Kidney tubule cell (primary cell): ENCODE measurements at places on chromosomes 13 and 19.

DNA sequence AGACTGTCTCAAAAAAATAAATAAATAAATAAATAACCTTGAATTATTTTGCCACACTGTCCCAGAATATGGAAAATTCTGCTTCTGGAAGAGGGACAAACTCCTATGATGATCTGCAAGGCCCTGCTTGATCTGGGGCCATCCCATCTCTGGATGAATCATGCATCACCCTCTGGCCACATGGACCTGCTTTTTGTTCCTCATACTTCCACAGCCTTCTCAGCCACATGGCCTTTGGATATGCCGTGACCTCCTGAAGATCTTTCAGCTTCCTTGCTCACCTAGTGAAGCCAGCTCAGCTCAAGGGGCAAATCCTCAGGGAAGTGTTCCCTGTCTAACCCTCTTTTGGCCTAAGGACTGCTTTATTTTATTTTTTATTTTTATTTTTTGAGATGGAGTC lies 10.3 kb downstream of the IER2 start:
- DNase-seq = peak; percentile 80

- no peak for DNase-seq
These were observed 25.6 kb downstream of the TMEM255B start for GRCh38 chr13:113784645-113785024.

- DNase-seq = no peak
These were observed 73.7 kb downstream of the CYSLTR2 start for GRCh38 chr13:48727241-48728011.

DNA sequence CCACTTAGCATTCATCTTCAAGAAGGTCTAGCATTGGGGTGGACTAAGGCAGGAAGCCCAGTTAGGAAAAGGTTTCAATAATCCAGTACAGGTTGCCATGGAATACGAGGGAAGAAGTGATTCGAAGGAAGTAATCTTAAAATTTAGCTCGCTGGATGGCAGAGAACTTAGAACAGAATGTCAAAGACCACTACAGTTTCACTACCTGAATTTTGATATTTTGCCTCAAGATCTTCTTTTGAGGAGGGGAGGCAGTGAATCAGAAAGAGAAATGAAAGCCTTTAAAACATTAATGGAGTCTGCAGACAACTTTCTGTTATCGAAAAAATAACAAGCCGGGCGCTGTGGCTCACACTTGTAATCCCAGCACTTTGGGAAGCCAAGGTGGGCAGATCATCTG lies 7.0 kb upstream of the RAB8A start:
- no peak for DNase-seq

DNA sequence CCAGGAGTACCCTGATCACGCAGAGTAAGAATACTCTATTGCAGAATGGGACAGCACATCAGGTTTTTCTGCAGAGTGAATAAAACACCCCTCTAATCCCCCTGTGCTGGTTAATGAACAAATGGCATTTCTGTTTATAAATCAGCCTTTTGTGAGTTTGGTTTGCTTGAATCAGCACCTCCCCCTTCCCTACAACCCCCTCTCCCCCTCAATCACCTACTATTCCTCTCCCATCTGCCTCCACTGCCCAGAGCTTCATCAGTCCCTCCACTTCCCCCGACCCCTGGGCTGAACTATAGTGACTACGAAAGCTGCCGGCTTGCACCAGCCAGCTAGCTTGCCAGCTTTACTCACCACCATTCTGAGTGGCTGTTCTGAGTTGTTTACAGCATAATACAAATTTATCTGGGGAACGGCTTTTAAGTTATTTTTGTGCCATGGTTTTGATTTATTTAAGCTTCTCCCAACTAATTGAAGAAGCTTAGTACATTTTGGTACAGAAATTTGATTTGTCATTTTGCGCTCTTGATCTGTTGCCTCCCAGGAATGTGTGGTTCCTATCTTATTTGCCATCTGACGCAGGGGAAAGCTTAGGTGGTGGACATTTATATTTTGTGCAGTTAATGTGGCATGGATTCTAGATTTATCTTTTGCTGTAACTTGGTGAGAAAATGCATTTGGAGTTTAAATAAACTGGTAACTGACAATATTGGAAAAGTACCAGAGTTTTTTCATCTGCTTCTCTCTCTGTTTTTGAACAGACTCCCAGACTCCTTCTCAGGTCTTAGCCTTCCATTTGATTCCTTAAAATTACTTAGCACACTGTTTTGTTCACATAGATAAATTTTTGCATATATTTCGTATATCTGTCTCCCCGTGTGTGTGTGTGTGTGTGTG lies 41.7 kb upstream of the WDFY2 start:
- DNase-seq = no peak

DNA sequence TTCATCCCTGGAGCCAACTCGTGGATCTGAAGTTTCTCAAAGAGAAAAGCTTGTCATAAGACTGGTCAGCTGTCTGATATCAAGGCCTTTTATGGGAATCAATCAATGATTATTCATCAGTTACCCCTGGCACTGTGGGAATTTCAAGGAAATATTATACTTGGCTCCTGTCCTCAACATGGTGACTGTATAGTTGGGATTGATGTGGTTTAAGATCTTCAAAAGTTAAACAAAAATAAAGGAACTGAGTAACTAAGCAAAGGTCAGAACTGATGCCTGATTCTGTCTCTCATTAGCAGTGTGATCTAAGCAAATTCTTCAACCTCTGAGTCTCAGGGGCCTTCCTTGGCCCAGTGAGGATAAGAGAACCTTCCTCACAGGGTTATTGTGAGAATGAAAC lies 22.2 kb upstream of the SERPINE3 start:
- peak; percentile 79 for DNase-seq

DNA sequence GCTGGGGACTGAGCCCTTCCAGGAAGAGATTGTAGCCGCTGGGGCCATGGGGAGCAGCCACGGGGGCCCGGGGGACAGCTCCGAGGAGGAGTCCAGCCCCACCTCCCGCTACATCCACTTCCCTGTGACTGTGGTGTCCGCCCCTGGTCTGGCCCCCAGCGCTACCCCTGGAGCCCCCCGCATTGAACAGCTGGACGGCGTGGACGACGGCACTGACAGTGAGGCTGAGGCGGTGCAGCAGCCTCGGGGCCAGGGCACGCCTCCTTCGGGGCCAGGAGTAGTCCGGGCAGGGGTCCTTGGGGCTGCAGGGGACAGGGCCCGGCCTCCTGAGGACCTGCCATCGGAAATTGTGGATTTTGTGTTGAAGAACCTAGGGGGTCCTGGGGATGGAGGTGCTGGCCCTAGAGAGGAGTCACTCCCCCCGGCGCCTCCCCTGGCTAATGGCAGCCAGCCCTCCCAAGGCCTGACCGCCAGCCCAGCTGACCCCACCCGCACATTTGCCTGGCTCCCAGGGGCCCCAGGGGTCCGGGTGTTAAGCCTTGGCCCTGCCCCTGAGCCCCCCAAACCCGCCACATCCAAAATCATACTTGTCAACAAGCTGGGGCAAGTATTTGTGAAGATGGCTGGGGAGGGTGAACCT lies 9.6 kb downstream of the IGFLR1 start:
- DNase-seq = no peak

GRCh38 chr13:71474936-71475335 lies 392.1 kb downstream of the DACH1 start:
- no peak for DNase-seq

DNA sequence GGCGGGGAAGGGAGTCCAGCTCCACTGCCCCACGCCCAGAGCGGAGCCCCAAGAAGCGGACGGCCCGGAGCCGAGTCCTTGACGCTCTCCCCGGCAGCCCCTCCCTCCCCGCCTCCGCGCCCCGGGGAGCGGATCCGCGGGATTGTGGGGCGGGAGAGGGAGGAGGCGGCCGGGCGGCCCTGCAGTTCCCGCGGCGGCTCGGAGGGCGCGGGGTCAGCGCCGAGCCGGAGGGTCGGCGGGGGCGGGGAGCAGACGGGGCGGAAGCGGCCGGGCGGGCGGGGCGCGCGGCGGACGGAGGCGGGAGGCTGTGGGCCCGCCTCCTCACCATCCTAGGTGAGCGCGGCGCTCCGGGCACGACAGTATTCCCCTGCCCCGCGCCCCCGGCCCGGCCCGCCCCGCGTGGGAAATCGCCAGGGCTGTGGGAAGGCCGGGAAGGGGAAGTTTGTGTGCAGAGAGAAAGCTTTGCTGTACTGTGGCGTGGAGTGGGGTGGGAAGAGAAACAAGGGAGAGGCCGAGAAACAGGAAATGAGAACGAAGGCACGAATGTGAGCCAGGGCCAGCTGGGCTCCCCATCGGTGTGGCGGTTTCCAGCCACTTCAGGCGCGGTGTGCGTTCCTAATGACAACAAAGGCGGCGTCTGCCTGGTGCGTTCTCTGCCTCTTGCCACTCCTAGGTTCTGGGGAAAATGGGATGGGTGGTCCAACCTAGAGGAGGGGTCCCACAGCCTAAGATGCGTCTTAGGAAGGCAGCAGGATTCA lies 1.3 kb upstream of the KLF12 start:
- DNase-seq = peak; percentile 83

- no peak for DNase-seq
These were observed 32.8 kb upstream of the LRCH1 start for GRCh38 chr13:46520166-46520565.

- DNase-seq = no peak
These were observed 30.1 kb upstream of the PEPD start for GRCh38 chr19:33551676-33552075.

GRCh38 chr13:24187185-24187584 lies 26.7 kb downstream of the SPATA13 start:
- DNase-seq = peak; percentile 52

GRCh38 chr13:50456111-50456510 lies 387.4 kb downstream of the DLEU7 start:
- no peak for DNase-seq

DNA sequence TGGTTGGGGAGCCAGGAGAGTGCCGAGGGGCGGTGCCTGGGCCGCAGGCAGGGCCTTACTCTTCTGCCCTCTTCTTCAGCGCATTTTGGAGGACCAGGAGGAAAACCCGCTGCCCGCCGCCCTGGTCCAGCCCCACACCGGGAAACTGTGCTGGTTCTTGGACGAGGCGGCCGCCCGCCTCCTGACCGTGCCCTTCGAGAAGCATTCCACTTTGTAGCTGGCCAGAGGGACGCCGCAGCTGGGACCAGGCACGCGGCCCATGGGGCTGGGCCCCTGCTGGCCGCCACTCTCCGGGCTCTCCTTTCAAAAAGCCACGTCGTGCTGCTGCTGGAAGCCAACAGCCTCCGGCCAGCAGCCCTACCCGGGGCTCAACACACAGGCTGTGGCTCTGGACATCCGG lies 9.4 kb downstream of the PGLS start:
- no peak for DNase-seq

DNA sequence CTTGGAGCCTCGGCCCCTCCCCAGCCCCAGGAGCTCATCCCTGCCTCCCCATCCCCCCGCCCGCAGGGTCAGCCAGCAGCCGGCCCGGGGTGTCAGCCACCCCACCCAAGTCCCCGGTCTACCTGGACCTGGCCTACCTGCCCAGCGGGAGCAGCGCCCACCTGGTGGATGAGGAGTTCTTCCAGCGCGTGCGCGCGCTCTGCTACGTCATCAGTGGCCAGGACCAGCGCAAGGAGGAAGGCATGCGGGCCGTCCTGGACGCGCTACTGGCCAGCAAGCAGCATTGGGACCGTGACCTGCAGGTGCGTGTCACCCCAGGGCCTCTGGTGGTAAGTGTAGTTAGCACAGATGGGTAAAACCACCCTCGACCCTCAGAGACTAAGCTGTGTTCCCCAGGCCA lies 13.8 kb downstream of the MAP1S start:
- no peak for DNase-seq

GRCh38 chr13:31038834-31039552 lies 106.5 kb downstream of the TEX26 start:
- peak; percentile 77 for DNase-seq

DNA sequence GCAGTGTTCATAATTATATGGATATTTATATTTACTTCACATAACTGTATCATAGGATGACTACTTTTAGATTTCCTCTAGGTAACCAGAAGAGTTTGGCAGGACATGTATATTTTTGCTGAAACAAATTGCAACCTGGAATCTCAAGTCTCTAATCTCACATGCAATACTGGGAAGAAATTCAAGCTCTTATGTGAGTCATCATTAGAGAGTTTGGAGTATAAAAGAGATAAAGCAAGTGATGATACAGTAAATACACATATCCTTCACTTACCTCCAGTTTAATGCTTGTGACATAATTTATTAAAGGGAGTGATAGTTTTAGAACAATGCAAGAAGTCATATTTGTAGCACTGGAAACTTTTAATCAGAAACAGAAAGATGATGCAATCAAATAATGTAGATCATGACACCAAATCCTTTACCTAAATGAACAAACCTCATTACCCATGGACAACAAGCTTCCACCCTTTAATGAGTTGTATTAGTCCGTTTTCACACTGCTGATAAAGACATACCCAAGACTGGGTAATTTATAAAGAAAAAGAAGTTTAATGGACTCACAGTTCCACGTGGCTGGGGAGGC lies 15.8 kb upstream of the OR7A17 start:
- DNase-seq = no peak

DNA sequence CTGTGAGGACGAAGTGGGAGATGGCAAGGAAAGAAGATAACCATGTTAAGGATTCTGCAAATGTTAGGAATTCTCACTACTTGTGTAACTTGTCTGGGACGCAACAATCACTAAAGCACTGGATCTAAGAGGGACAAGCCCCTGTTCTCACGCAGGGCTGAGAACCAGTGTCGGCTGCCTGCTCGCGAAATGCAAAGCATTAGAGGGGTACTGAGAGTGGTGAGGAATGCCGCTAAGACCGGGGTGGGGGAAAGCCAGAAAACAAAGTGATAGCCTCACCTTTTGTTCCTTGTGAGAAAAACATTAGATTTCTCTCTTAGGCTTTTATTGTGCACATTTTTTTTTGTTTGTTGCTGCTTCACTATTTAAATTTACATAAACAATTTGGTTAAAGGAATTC lies 241.9 kb downstream of the ABCC4 start:
- no peak for DNase-seq

GRCh38 chr13:39040206-39040605 lies 1.9 kb downstream of the NHLRC3 start:
- DNase-seq = no peak

- no peak for DNase-seq
These were observed 13.7 kb downstream of the TMEM150B start for GRCh38 chr19:55311397-55311796.

DNA sequence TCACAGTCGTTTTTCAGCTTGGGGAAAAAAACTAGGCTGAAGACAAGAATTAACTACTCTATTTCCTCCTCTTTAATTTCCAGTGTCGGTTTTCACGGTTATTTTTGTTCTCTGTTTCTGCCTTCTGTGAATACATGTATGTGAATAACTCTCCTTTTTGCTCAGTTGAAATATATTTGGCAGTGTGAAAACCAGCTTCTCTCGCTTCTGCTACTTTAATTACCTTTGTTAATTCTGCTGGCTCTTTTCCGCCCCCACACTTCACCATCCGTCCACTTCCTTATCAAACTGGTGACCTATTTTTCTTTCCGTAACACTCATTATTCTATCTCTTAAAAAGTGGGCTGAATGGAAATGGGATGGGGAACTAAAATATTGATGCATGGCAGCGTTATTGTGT lies 126.4 kb downstream of the POU4F1 start:
- DNase-seq = no peak

GRCh38 chr13:92804346-92804745 lies 422.3 kb upstream of the GPC6 start:
- DNase-seq = peak; percentile 54

DNA sequence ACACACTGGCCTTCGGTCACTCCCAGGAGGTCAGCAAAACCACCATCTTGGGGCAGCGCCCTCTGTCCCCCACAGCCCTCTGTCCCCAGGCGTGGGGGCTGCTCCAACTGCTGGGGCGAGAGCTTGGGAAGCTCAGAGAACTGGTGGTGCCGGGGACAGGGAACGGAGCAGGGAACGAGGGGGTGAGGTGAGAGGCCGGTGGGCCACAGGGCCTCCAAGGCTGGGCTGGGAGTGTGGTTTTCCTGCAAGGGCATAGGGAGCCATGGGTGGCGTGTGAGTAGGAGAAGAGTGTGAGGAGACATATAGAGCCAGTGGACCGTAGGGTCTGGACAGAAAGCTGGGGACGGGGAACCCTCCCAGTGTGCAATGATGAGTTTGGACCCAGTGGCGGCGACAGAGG lies 34.1 kb downstream of the F2RL3 start:
- DNase-seq = no peak
